ENCODE measurements at places on chromosomes 12 and 14. TPM values are rescaled to one million over a fixed set of nuclear protein-coding genes. Genes with fewer than 3 reads are reported as not detected.

DNA sequence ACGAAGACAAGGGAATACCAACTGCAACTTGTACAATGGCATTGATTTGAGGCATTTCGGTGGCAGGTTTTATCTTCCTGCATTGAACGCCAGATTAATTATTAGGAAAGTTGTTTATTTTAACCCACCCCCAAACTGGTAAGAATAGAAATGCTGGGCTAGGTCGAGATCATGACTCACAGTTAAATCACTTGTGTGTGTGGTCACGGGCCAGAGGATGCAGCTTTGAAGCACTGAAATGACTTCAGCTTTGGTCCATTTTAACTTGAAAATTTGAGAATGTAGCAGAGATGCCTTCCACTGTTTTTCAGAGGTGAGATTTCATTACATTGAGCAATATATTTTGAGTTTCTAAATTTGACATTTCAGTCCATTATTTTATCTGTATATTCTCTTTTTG is 23.6 kb upstream of the KCNH3 start:
- no peak overlapping the region for H3K4me3 ChIP-seq
- no peaks in the 10 kb centered on the region for H3K27me3 ChIP-seq
- H3K36me3 ChIP-seq: no peaks in the 10 kb centered on the region
- H3K27ac ChIP-seq: no peak overlapping the region

GRCh38 chr12:997505-997904 is 6.5 kb downstream of the ERC1 start:
- no peak overlapping the region for H3K4me3 ChIP-seq
- DNase-seq: no peak
- no peaks in the 10 kb centered on the region for H3K27me3 ChIP-seq

- H3K4me3 ChIP-seq: no peak overlapping the region
- DNase-seq: no peak
- no peak overlapping the region for H3K27ac ChIP-seq
- H3K27me3 ChIP-seq: no peaks in the 10 kb centered on the region
Measured at GRCh38 chr12:83808591-83808990, 1104.0 kb downstream of the SLC6A15 start.

The PITPNM2 gene
- total RNA-seq: 16.6 TPM

- no peaks in the 10 kb centered on the region for H3K27me3 ChIP-seq
- no peak overlapping the region for H3K27ac ChIP-seq
- no peaks in the 10 kb centered on the region for H3K36me3 ChIP-seq
- DNase-seq: no peak
- H3K4me1 ChIP-seq: no peaks in the 10 kb centered on the region
Measured at GRCh38 chr14:49287004-49287403, 299.2 kb downstream of the RPS29 start.

DNA sequence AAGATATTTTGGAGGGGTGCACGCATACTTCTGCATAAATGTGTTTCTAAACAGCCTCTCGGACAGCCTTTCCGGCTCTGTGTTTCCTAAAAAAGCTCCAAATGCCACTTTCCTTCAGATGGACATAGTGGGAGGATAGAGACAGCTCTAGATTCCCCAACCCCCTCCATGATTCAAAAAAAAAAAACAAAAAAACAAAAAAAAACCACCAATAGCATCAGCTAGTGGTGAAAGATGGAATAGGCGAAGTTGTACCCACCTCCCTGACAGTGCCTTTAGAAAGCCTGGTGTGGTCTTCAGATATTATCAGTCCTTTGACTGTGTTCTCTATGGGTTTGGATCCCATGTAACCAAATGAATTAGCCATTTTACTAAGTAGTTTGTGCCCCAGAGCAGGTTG is 94.1 kb downstream of the PHETA1 start:
- no peak overlapping the region for H3K4me3 ChIP-seq
- H3K27me3 ChIP-seq: peaks cover 31% of the 10 kb centered on the region
- no peaks in the 10 kb centered on the region for H3K4me1 ChIP-seq
- H3K36me3 ChIP-seq: no peaks in the 10 kb centered on the region

The MLEC gene
- 110 TPM for total RNA-seq

DNA sequence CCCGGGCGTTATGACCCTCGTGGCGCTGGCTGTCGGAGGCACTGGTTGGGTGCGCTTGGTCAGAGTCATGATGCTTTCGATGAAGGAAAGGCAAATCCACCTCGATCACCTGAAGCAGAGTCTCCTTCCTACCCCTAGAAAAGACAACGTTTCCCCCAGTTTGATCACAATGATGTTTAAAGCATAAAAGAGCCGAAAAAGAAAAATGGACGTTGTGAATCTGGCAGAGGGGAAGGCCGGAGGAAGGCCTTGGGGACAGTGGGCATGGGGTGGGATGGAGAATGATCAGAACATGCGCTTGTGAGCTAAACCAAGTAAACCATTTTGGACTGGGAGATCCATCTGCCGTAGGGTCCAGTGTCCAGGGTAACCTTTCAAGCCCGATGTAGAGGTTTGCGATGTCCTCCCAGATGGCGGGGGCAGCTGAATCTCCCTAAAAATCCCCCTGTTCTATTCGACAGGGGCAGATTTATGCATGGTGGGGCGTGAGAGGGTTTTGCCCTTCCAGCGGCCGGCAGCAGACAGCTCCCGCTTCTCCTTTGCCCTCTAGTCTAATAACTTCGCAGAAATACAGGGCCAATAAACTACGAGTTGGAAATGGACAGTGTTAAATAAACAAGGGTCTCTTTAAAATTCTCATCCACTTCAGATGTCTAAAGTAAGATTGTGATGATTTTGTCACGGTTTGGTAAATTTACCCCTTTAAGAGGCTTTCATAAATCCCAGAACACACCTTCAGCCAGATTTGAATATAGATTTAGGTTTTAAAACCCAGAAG is 2.3 kb upstream of the OTX2 start:
- no peaks in the 10 kb centered on the region for H3K27me3 ChIP-seq
- H3K36me3 ChIP-seq: no peaks in the 10 kb centered on the region
- DNase-seq: no peak
- H3K4me3 ChIP-seq: no peak overlapping the region
- H3K27ac ChIP-seq: no peak overlapping the region
- H3K4me1 ChIP-seq: no peaks in the 10 kb centered on the region

DNA sequence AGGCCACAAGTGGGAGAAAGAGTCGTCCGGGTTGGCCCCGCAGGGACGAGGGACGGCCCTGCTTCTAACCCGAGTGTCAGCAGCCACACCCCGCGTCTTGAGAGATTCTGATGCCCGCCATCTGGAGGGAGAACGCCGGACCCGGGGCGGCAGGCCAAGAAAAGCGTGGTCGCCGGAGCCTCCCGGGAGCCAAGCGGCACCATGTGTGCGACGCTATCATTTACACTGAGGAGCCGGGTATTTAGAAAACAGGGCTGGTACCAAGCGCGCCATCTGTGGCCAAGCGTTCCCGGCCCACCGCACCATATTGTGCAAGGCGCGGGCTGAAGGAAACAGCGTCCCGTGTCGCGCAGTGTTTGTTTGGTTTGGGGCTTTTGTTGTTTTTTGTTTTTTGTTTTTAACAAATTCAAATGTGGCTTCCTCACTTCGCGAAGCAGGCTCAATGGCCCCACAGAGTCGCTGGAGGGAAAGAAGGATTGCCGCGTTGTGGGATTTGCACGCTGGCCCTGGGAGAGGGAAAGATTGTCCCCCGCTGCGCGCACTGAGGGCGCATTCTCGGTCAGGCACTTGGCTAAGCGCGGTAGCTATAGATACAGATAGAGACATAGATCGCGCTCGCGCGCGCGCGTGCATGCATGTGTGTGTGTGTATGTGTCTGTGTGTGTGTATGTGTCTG is 153.8 kb downstream of the BCL11B start:
- H3K27ac ChIP-seq: no peak overlapping the region
- no peaks in the 10 kb centered on the region for H3K36me3 ChIP-seq
- DNase-seq: no peak
- no peaks in the 10 kb centered on the region for H3K4me1 ChIP-seq
- no peak overlapping the region for H3K4me3 ChIP-seq
- peaks cover 33% of the 10 kb centered on the region for H3K27me3 ChIP-seq

GRCh38 chr12:124927201-124928094 is 13.0 kb upstream of the UBC start:
- peak overlapping the region; percentile 76 for H3K4me3 ChIP-seq
- no peaks in the 10 kb centered on the region for H3K36me3 ChIP-seq

DNA sequence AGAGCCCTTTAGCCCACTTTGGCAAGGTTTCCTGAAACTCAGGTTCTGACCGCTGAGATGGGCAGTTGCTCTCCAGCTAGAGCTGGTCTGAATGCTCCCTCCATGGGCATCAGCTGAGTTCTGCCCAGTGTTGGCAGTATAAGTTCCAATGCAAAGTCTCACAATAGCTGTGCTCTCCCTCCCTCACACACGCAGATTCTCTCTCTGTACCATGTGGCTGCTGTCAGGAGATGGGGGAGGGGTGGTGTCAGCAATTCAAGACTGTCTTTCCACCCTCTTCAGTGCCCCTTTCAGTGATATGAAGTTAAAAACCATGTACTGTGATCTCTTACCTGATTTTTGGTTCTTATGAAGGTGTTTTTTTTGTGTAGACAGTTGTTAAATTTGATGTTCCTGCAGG is 164.3 kb upstream of the PLEKHA5 start:
- no peaks in the 10 kb centered on the region for H3K27me3 ChIP-seq
- DNase-seq: no peak
- H3K4me3 ChIP-seq: no peak overlapping the region
- no peaks in the 10 kb centered on the region for H3K36me3 ChIP-seq
- H3K27ac ChIP-seq: no peak overlapping the region

DNA sequence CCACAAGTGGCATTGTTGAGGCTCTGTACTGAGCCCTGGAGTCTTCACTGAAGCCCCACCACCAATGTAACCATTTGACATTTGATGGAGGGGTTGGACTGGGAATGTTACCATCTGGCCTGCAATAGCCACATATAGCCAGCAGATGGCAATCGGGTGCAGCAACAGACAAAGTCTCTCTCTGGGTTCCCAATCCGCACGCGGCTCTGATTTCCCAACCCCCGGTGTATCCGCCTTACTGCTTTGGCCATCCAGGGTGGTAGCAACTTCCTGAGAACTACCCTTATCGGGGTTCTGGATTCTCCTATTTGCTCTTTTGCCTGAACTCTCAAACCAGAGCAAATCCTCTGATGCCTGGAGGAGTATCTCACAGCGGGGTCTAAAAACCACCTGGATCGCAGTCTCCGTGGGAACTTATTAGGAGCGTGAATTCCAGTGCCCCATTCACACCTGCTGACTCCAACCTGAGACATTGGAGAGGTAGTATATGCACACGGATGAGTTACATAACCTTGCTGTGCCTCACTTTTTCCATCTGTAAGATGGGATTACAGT is 14.2 kb downstream of the VRTN start:
- no peak overlapping the region for H3K27ac ChIP-seq
- H3K4me1 ChIP-seq: no peaks in the 10 kb centered on the region
- no peak overlapping the region for H3K4me3 ChIP-seq
- no peaks in the 10 kb centered on the region for H3K27me3 ChIP-seq

- peaks cover 9% of the 10 kb centered on the region for H3K4me1 ChIP-seq
- H3K27me3 ChIP-seq: no peaks in the 10 kb centered on the region
- no peak for DNase-seq
- H3K36me3 ChIP-seq: no peaks in the 10 kb centered on the region
- H3K4me3 ChIP-seq: no peak overlapping the region
Measured at GRCh38 chr14:101077481-101078074, 174.1 kb upstream of the RTL1 start.

The POTEM gene
- total RNA-seq: not detected

The PDZRN4 gene
- not detected for total RNA-seq

DNA sequence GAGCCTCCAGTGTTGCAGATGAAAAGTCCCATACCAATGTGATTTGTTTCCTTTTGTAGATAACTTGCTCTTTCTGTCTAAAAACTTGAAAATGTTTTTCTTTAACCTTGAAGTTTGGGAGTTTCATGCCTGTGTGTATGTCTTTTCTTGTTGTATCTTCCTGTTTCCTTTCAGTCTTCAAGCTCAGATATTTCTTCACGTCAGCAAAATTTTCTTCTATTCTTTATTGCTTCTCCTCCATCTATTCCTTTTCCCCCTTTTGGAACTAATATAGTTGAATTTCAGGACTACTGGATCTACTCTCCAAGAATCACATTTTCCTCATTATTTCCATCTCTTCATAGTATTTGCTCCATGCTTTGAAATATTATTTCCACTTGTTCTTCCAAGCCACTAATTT is 23.9 kb downstream of the SOAT2 start:
- no peaks in the 10 kb centered on the region for H3K36me3 ChIP-seq
- H3K4me1 ChIP-seq: no peaks in the 10 kb centered on the region
- no peaks in the 10 kb centered on the region for H3K27me3 ChIP-seq
- no peak overlapping the region for H3K4me3 ChIP-seq

The LALBA gene
- total RNA-seq: not detected

- no peak for DNase-seq
- no peak overlapping the region for H3K4me3 ChIP-seq
- no peak overlapping the region for H3K27ac ChIP-seq
- H3K36me3 ChIP-seq: no peaks in the 10 kb centered on the region
- H3K4me1 ChIP-seq: no peaks in the 10 kb centered on the region
Measured at GRCh38 chr14:62616668-62617067, 428.6 kb downstream of the KCNH5 start.

GRCh38 chr12:46569826-46570439 is 197.4 kb upstream of the SLC38A2 start:
- H3K4me3 ChIP-seq: no peak overlapping the region
- H3K4me1 ChIP-seq: no peaks in the 10 kb centered on the region
- no peak for DNase-seq
- no peaks in the 10 kb centered on the region for H3K27me3 ChIP-seq
- H3K36me3 ChIP-seq: no peaks in the 10 kb centered on the region

GRCh38 chr14:73958591-73958990 is 8.5 kb downstream of the COQ6 start:
- no peak overlapping the region for H3K27ac ChIP-seq
- no peak overlapping the region for H3K4me3 ChIP-seq
- peaks cover 11% of the 10 kb centered on the region for H3K36me3 ChIP-seq
- no peak for DNase-seq
- H3K27me3 ChIP-seq: no peaks in the 10 kb centered on the region

GRCh38 chr12:91913124-91913523 is 232.5 kb downstream of the BTG1 start:
- DNase-seq: no peak
- H3K27ac ChIP-seq: no peak overlapping the region
- no peaks in the 10 kb centered on the region for H3K36me3 ChIP-seq
- no peaks in the 10 kb centered on the region for H3K4me1 ChIP-seq
- H3K27me3 ChIP-seq: no peaks in the 10 kb centered on the region

- peaks cover 22% of the 10 kb centered on the region for H3K4me1 ChIP-seq
- H3K27me3 ChIP-seq: no peaks in the 10 kb centered on the region
- H3K4me3 ChIP-seq: no peak overlapping the region
- no peaks in the 10 kb centered on the region for H3K36me3 ChIP-seq
- no peak for DNase-seq
Measured at GRCh38 chr12:102643879-102644575, 163.7 kb upstream of the IGF1 start.

GRCh38 chr12:113932381-113933196 is 33.5 kb downstream of the RBM19 start:
- no peaks in the 10 kb centered on the region for H3K4me1 ChIP-seq
- no peaks in the 10 kb centered on the region for H3K36me3 ChIP-seq
- no peaks in the 10 kb centered on the region for H3K27me3 ChIP-seq
- H3K4me3 ChIP-seq: no peak overlapping the region

- no peaks in the 10 kb centered on the region for H3K27me3 ChIP-seq
- no peak for DNase-seq
Measured at GRCh38 chr12:91507754-91508153, 325.1 kb upstream of the DCN start.

GRCh38 chr12:54504550-54504949 is 7.0 kb downstream of the NCKAP1L start:
- no peak overlapping the region for H3K4me3 ChIP-seq
- DNase-seq: no peak
- peaks cover 62% of the 10 kb centered on the region for H3K27me3 ChIP-seq
- no peak overlapping the region for H3K27ac ChIP-seq
- H3K4me1 ChIP-seq: no peaks in the 10 kb centered on the region

All from PC-9 (cell line).